ENCODE measurements at places on chromosomes 3 and 15.

DNA sequence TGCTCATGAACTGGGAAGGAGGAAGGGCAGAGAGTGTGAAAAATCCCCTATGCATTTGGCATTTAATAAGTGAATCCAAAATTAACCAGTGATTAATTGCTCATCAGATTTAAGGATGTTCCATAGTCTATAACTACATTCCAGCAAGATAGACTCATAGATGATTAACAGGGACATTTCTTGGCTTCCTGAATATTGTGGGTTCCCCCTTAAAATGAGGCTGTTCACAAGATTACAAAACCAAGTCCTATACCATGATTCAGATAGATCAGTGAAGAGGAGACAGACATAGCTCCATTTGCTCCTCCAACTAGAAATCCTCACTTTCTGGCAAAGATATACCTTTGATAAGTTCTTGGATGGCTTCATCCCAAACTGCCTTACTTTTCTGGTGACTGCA lies 15.4 kb downstream of the RASGRP1 start:
- no peak for DNase-seq

DNA sequence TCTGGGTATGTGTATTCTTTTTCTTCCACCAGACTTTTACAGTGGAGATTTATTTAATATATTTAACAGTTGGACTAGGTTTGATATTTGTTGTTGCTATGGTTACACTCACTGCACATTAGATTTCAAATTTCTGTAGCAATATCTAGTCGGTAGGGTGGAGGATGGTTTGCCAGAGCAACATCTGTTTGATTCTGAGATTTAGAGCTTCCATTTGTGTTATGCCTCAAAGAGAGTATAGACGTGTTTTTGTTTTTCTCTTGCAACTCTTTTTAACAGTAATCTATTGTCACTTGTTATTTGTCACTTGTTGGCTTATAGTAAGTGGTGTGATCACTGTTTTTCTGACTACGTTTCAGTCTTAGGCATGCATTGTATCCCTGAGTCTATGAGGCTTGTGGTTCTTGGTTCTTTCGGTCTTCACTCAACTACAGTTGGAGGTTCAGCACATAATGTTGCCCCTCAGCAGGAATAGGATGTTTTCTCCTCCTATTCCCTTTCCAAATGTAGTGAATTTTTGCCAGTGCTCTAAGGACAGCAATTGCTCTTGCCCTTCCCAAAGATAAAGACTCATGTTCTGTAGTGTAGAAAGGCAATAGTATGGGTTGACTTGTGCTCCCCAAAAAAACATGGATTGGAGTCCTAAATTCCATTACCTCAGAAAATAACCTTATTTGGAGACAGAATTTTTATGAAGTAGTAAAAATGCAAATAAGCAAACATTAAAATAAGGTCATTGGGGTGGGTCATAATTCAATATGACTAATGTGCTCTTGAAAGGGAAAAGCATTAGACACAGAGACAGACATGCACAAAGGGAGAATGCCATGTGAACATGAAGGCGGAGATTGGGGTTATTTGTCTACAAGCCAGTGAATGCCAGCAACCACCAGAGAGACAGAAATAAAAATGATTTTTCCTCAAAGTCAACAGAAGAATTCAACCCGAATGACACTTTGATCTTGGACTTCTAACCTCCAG lies 692.1 kb downstream of the DIPK2A start:
- DNase-seq: no peak

- DNase-seq: no peak
Measured at GRCh38 chr15:85377269-85377668, 3.1 kb upstream of the AKAP13 start.

DNA sequence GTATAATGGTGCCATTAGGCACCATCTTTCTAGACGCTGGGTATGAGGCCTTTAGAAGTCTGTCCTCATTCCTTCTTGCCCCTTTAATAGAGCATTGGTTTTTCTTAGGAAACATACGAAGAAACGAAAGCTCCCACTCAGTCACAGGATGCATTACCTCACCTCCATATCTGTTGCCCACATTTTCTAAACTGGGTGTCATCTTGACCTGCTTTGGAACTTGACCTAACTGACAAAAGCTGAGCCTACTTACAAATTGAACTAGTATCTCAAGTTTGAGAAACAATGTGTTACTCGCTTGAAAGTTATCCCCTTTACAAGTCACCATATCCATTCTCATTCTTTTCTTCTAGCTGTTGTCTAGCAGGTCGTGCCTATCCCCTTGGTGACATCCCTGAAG lies 102.7 kb downstream of the VPS8 start:
- DNase-seq: no peak

DNA sequence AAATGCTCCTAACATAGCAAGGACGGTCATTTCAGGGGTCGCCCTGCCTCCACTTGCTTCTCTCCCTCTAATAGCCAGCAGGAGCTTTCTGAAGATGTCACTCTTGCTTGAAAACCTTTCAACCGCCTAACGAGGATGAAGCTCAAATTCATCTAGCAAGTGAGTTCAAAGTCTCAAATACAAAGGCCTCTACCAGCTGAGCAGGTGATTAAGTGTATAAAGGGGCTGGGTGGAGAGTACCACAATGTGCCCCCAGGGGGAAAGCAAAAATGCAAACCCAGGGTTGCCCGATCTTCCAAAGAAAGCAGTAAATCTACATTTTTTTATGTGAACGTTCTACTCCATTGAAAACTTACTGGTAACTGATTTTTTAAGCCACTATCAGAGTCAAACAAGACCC lies 50.4 kb upstream of the GRIP2 start:
- DNase-seq: no peak

DNA sequence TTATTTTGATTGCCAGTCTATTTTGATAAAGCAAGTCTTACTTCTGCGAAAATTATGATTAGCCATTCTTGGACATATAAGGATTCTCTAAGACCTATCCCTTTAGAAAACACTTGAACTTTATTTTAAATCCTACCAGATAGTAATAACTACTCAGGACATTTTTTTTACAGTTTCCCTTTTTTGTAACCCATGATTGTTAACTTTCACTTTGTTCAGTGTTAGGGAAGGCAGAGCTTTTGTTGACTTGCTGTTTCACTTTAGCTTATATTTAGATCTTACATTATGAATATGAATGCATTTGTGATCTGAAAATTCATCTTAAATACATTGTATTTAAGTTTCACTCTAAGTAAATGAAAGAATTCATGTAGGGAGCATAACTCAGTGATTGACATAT lies 167.0 kb downstream of the AKAP13 start:
- no peak for DNase-seq

GRCh38 chr3:185696039-185696438 lies 109.9 kb downstream of the SENP2 start:
- no peak for DNase-seq

GRCh38 chr3:120823156-120823555 lies 80.6 kb downstream of the GTF2E1 start:
- no peak for DNase-seq

DNA sequence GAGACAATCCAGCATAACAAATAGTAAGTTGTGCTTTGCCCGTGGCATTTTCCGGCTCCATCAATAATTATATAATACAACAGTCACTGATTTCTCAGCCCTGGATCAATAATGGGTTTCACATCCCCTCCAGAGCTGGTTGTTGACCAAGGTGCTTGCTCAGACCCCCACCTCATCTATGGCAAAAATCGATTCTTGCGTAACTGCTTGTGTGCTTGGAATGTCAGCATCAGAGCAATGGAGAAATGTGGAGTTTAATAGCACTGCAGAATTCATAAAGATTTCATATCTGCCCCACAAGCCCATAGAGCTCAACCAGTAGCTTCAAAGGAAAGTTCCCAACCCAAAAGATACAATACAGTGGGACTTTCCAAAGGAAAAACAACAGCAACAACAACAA lies 1098.5 kb downstream of the IGSF11 start:
- no peak for DNase-seq

GRCh38 chr3:172391592-172392302 lies 56.5 kb downstream of the GHSR start:
- no peak for DNase-seq

GRCh38 chr3:131772269-131773026 lies 262.4 kb downstream of the CPNE4 start:
- DNase-seq: no peak

- DNase-seq: no peak
Measured at GRCh38 chr15:70508561-70509281, 254.6 kb downstream of the UACA start.

- no peak for DNase-seq
Measured at GRCh38 chr3:87370007-87370406, 93.6 kb upstream of the POU1F1 start.

- DNase-seq: no peak
Measured at GRCh38 chr15:96320107-96320506, 10.4 kb upstream of the NR2F2 start.

DNA sequence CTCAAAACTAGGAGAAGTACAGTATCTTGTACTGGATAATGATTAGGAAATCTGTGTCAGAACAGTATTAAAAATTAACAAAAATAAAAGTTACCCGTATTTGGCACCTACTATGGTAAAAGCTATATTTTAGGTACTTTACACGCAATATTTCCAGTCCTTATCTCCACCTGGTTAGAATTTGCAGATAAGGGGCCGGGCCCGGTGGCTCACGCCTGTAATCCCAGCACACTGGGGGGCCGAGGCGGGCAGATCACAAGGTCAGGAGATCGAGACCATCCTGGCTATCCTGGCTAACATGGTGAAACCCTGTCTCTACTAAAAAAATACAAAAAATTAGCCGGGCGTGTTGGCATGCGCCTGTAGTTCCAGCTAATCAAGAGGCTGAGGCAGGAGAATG lies 28.4 kb downstream of the MKRN2OS start:
- DNase-seq: no peak

- no peak for DNase-seq
Measured at GRCh38 chr3:71657831-71658530, 67.2 kb downstream of the EIF4E3 start.

DNA sequence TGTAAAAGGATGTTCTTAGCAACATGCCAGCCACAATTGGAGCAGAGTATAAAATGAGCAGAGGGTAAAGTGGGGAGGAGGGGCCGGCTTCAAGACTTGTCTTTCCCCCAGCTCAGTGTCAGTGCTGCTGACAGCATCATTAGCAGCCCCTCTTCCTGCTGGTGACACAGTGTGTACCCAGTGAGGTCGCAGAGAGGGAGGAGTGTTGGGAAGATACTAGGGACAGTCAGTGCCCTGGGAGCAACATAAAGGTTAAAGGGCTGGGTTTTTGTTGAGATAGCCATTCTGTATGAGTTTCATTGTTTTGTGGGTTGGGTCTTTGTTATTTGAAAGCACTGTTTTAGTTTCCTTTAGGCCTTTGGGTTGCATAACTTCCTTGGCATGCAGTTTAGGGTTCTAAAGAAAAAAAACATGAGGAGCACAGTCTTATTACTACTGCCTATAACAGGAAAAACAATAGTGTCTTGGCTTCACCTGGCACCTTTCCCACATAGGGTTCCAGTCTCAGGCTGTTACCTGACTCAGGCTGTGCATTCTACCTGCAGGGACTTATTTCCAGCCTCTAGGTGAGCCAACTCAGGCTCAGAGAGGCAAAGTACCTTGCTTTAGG lies 94.1 kb upstream of the SKOR1 start:
- no peak for DNase-seq

- DNase-seq: no peak
Measured at GRCh38 chr15:71685420-71685993, 124.8 kb upstream of the NR2E3 start.

DNA sequence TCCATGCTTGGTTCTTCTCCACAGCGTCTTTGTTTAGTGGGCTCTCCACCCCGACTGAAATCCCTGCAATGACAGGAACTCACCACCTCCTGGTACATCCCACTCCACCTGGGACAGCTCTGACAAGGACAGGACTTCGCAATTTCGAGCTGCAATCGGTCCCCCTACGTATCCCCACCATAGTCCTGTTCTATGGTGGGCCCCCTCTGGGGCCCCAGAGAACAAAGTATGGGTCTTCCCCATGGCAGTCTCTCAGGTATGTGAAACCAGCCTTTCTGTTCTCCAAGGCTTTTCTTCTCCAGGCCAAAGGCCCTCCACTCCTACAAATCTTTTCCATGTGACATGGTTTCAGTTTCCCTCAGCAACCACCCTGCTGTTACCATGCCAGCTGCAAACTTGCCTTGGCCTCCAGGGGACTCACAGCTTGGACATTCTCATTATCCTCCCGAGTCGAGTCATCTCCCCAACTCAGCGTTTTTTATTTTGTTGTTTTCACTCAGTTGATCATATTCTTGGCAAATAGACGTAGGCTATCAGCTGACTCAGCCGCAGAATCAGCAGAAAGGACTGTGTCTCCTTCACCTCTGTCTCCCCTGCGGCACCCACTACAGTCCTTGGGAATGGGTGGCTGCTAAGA lies 233.3 kb downstream of the OPA1 start:
- no peak for DNase-seq

- no peak for DNase-seq
Measured at GRCh38 chr3:97793420-97794019, 28.3 kb upstream of the CRYBG3 start.

DNA sequence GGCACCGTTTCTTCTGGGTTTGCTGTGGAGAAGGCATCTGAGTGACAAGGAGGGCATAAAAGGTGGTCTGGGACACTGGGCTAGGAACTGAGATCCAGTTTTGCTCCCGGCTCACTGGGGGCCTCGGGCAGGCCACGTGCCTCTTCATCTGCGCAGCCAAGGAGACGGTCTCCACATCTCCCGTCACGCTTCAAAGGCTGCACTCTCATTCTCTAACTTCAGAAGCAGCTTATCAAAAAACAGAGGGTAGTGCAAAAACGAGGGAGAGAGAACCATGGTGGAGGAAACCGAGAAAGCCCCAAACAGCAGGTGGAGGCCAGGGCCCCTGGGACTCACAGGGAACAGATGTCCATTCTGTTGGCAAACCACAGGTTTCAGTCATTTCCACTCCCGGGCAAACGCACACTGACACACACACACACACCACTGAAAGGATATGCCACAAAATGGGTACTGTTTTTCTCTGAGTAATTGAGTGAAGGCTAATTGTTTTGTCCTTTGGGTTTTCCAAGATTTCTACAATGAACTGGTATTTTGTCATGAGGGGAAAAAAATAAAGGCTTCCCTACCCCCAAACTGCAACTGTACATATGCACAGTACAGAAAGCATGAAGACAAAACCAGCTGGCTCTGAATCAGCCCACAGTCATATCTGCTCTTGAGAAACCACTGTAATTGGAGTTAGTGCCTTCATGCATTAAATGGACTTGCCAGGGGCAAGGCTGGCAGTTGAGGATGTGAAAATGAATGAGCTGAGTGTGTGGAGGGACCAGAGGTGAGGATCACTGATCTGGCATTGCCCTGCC lies 71.9 kb downstream of the MGLL start:
- no peak for DNase-seq

- DNase-seq: no peak
Measured at GRCh38 chr15:78637776-78638435, 3.1 kb downstream of the CHRNB4 start.
